ENCODE measurements at places on chromosomes 2 and 18.

- no peak for DNase-seq
These were observed 48.6 kb downstream of the PTGR3 start for GRCh38 chr18:75160364-75160763.

GRCh38 chr2:24365826-24366225, 5.5 kb upstream of the ITSN2 start:
- no peak for DNase-seq

- DNase-seq = no peak
These were observed 311.6 kb upstream of the CDH7 start for GRCh38 chr18:65439188-65439587.

DNA sequence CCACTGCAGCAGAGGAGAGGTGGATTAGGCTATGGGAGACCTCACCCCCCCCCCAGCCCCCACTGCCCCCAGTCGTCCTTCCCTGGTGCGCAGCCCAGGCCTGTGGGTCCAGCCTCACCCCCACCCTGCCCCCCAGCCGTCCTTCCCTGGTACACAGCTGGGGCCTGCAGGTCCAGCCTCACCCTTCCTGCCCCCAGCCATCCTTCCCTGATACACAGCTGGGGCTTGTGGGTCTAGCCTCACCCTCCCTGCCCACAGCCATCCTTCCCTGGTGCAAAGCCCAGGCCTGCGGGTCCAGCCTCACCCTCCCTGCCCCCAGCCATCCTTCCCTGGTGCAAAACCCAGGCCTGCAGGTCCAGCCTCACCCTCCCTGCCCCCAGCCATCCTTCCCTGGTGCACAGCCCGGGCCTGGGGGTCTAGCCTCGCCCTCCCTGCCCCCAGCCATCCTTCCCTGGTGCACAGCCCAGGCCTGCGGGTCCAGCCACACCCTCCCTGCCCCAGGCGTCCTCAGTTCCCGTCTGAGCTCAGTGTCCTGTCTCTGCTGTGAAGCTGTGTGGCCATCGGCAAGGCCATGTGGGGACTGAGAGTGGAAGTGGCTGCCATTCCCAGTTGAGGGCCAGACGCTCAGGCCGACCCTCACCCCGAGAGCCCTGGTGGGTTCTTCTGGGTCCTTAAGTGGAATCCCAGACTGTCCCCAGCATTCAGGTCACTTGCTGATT, 86.8 kb upstream of the SNTG2 start:
- no peak for DNase-seq

DNA sequence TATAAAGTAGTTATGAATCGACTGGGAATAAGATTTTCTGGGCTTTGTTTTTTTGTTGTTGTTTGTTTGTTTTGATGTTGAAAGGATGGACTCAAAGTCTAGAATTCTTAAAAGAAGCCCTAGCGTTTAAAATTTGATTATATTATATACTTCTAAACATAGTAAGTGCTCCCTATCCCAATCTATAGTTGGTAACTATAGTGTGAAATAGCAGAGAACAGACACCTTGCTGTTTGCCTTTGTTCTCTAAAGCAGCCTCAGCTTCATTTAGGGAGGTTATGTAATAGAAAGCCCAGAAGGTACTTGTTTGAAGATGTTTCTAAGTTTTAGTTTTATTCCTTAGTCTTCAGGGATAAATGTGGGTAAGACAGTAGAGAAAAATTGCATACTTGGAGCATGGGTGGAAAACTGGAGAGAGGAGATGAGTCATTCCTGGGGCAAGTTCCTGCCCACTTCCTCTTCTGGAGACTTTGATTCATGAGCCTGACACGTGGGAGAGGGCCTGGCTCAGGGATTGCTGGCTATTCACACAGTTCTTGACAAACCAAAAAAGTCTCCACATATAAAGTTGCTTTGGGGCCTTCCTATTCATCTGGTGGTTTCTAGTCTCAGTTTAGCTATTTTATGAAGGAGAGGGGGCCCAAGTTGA, 131.9 kb downstream of the MYO1B start:
- peak; percentile 38 for DNase-seq

GRCh38 chr18:57803103-57803969, at the start of gene ATP8B1:
TSS of gene ATP8B1 (minus strand) at chr18:57803315. CDS start at chr18:57731807, 71,508 bp downstream.
- DNase-seq = peak; percentile 17

DNA sequence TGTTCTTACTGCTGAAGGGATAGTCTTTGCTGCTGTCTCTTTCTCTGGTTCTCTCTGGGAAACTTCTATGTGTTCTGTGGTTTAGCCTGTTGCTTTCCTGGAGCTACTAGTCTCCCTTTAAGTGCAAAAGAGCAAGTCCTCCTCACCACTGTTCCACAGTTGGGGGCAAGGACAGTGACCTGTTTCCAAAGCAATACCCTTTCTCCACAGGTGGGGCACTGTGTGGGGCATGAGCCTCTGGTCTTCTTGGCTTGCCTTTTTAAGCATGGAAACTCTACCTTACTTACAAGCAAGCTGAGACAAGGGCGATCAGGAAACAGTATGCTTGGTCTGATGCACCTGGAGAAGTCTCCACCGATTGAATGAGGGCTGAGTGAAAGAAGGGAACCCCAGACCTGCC, 156.7 kb downstream of the CPS1 start:
- no peak for DNase-seq

DNA sequence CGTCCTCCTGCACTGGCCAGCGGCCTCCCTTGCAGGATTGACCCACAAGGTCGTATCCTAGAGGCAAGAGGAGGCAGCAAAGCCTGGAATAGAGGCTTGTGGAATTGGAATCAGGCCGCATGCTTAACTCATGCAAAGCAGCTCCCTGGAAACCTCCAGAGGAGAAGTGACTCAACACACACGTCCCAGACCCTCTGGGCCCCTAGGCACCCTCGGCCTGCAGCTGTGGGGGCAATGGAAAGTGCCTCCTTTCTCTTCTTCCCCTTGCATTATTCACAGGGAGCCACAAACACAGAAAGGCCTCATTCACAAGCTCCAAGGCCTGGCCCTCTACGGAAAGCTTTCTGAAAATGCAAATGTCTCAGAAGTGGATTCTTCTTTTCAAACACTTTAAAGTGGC, 19.6 kb downstream of the SPATA3 start:
- no peak for DNase-seq

- DNase-seq = no peak
These were observed 137.4 kb upstream of the CDCA7 start for GRCh38 chr2:173217116-173217840.

- no peak for DNase-seq
These were observed 472.6 kb upstream of the NETO1 start for GRCh38 chr18:73340135-73340977.

GRCh38 chr18:12011199-12011956, 30.1 kb downstream of the IMPA2 start:
- DNase-seq = no peak

- no peak for DNase-seq
These were observed 67.3 kb upstream of the RMDN2 start for GRCh38 chr2:37857575-37858399.

DNA sequence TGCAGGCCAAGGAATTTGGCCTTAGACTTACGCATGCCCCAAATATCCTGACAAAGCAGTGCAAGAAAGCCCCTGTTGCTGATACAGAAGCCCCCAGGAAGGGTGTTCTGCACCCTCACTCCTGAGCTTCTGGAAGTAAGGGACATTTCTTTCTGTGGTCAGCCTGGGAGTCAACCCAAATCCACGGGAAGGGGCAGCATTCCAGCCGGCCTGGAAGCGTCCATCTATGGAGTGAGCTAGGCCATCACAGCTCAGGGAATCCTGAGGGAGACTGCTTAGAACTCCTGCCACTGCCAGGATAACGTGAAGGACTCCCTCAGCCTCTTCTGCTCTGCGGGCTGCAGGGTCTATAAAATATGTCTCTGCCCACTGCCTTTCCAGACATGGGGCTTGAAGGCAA, 173.9 kb downstream of the ANAPC1 start:
- no peak for DNase-seq

DNA sequence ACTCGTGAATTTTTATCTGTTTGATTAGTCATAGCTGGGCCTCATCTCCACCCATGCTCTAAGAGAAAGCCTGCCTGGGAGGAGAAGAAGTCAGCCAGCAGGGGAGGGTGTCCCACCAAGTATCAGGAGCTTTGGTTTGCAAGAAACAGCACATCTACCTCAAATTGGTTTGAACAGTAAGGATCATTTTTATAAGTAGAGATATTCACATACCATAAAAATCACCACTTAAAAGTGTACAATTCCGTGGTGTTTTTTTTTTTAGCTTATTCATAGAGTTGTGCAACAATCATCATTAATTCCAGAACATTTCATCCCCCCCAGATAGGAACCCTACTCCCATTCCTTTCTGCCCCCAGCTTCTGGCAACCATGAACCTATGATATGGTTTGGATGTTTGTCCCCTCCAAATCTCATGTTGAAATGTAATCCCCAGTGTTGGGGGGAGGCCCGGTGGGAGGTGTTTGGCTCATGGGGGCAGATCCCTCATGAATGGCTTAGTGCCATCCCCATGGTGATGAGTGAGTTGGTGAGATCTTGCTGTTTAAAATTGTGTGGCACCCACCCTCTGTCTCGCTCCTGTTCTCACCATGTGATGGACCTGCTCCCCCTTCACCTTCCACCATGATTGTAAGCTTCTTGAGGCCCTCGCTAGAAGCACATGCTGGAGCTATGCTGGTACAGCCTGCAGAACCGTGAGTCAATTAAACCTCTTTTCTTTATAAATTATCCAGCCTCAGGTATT, 36.2 kb upstream of the HS6ST1 start:
- DNase-seq = no peak

Measured in stimulated activated naive CD8-positive, alpha-beta T cell treated with anti-CD3 and anti-CD28 coated beads, Interleukin-15, Interleukin-2, amounts not matched to agents 100 U/mL and 50 U/mL, for 24 hours (primary cell).